ENCODE measurements at places on chromosomes 5 and 9. TPM values are rescaled to one million over a fixed set of nuclear protein-coding genes. Genes with fewer than 3 reads are reported as not detected.

DNA sequence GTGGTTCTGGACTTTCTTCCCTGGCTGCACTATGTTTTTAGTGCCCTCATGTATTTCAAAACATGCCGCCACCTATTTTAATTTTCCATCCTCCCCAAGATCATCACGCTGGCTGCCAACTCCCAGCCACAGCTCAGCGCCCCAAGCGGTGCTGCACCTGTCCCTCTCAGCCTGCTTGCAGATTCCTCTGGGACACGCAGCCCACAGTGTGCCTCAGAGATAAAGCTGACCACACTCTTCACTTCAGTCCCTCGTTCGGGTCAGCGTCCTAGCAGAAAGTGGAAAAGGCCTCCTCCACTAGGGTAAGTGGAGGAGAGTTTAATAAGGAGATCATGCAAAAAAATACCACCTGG lies 56.2 kb upstream of the CKS2 start:
- no peak for DNase-seq

GRCh38 chr9:128003966-128004604 lies 23.3 kb upstream of the EEIG1 start:
- no peak for DNase-seq

GRCh38 chr9:35027860-35028259 lies 38.3 kb downstream of the DNAJB5 start:
- no peak for DNase-seq

DNA sequence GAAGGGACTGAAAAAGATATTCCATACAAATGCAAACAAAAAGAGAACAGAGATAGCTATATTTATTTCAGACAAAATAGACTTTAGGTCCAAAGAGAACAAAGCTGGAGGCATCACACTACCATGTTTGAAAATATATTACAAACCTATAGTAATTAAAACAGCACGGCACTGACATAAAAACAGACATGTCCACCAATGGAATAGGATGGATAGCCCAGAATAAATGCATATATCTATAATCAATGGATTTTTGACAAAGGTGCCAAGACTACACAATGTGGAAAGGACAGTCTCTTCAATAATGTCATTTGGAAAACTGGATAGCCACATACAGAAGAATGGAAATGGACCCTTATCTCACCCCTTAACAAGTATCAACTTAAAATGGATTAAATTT lies 10.2 kb downstream of the PRKAA1 start:
- DNase-seq, result no peak

DNA sequence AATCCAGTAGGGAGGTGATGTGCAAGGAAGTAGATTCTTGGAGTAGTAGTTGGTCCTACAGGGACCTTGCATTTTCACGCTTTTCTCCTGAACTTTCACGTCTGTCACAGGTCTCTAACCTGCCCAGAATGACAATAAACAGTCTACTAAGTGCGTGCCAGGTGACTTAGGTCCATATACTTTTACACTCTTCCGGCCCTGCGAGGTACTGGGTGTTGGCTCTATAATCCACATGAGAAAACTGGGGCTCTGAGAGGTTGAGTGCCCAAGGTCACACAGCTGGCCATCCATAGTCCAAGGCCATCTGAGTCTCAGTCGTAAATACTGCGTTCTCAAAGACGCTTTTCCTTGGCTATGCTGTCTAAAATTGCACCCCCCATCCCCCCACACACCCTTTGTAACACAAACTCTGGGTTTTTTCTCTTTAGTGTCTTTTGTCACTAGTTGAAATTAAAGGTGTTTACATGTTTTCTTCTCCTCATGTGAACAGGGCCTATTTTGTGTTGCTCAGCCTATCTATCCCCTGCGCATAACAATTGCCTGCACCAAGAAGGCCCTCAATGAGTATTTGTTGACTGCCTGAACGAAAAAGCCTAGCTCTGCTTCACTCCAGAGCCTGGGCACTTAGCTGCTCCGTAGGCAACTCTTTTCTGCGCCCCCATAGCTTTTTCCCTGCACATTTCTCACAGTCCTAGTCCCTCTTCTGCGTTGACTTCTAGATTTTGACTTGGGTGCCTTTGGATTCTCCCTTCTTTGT lies 943 bp downstream of the SFXN1 start:
- peak; percentile 62 for DNase-seq

- DNase-seq, result no peak
Measured at GRCh38 chr5:89823046-89823445, 586.5 kb downstream of the CETN3 start.

DNA sequence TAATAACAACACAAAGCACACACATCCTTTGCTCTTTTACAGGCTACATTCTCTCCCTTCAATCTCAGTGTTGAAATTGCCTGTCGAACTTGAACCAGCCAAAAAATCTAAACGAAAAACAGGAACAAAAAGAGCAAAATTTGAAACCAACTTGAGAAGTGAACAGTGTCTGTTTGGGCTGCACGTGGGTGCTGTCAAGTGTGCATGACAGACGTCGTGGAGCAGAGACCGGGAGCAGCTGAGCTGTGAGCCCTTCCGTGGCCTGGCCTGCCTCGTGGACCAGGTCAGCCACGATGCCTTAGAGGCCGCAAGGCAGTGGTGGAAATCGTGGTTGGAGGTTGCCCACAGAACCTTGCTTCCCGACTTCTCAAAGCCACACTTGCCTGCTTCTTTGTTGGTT lies 34.8 kb upstream of the DENND1A start:
- DNase-seq, result no peak

- no peak for DNase-seq
Measured at GRCh38 chr9:137056739-137057415, 3.0 kb upstream of the ENTPD2 start.

- DNase-seq, result no peak
Measured at GRCh38 chr5:143153332-143154119, 250.0 kb downstream of the NR3C1 start.

TMEM38B gene
- total RNA-seq, result 9.4 TPM

OXCT1 gene
- total RNA-seq, result 15.4 TPM

All from H7 (cell line).